SK-N-SH (cell line): ENCODE measurements at places on chromosomes 5 and 9.

DNA sequence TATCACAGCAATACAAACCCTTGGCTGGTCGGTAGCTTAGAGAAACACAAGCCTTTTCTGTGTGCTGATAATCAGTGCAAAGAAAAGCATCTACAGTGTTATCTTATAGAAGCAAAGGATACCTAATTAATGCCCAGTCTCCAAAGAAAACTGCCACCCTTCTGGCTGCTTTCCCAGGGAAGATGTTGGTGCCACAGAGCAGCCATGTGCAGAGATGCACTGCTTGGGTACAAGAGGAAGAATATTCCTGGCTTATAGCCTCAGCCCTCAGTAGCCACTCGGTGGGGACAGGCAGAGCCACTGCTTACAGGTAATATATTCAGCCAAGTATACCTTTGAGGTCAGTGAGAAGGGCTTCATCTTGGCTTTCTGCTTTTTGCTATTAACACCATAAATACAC is 185.3 kb downstream of the PCSK1 start:
- no peak for DNase-seq

- no peak for DNase-seq
These were observed 13.7 kb upstream of the OXCT1 start for GRCh38 chr5:41883936-41884335.

DNA sequence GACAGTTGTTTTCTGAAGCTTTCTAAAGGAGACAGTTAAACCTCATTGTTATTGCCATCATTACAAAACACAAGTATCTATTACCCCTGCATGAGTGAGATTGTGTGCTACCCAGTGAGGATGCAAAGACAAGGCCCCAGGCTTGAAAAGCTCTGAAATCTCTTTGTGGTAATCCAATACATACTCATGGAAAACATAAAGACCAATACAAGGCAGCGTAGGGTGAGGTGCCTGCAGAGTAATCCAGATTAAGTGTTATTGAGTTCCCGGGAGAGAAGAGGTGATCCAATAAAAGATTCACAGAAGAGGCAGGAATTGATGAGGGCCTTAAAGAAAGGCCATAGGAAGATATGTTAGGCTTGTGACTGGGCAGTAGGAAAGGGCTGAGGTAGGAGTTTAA is 150.1 kb downstream of the MEF2C start:
- no peak for DNase-seq

DNA sequence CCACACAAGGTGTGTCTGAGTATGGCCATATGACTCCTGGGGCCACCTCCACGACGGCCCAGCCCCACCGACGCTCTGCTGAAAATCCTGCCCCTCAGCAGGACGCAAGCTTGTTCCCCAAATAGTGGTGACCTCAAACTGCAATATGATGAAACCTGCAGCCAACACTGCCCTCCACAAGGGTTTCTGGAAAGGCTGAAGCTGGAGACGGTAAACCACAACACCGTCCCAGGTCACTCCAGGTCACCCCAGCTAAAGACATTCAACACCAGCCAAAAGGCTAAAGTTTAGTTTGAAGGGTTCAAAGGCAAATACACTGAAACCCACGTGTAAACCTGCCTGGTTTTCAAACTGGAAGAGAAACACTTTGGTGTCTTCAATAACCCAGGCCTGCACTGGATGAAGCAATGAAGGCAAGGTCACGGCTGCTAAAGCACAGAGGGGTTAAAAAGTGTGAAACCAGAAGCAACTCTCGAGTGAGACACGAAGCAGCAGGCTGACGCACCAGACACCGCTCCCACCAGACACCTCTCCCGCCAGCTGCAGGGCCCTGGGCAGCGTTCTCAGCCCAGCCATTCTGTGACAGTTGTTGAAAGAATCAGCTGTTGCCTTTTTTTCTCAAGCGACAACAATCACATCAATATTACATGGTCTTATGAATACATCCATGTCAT is 1.8 kb upstream of the LHX3 start:
- peak; percentile 80 for DNase-seq

- DNase-seq: no peak
These were observed 244.4 kb downstream of the MAST4 start for GRCh38 chr5:66840511-66841013.

DNA sequence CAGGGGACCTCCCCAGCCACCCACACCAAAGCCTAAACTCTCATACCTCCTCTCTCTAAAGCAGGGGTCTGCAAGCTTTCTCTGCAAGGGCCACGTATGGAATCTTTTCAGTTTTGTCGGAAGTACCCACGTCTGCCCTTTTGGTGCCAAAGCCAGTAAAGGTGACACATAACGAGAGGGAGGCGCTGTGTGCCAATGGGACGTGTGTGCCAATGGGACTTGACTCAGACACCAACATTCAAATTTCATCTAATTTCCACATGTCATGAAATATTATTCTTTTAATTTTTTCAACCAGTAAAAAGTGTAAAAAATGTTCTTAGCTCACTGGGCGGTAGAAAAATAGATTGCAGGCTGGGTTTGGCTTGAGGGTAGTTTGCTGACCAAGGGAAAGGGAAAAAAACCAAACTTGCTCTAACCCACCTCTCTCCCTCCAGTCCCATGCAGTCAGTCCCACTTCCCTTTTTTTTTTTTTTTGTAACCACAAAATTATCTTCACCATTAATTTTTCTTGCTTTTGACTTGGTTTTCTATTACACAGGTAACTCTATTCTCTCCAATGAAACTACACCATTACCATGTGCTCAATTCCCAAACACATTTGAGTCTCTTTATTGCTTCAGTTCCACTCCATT is 25.5 kb downstream of the OR2V1 start:
- DNase-seq: no peak

DNA sequence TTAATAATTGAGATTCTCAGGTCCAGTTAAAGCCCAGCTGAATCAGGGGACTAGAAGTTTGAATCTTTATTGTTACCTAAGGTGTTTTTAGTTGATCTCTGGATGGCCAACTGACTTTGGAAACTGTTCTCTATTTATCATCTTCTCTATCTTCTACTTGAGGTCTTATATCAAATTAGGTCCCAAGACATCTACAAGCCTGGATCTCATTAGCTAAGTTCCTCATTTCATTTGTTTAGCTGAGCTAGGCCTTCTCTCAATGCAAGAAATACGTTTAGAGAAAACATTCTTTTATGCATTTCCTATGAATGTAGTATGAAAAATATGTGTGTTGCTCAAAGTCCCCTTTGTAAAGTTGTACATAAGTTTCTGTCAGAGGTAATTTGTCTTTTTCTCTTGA is 196.6 kb downstream of the PTTG1 start:
- no peak for DNase-seq

DNA sequence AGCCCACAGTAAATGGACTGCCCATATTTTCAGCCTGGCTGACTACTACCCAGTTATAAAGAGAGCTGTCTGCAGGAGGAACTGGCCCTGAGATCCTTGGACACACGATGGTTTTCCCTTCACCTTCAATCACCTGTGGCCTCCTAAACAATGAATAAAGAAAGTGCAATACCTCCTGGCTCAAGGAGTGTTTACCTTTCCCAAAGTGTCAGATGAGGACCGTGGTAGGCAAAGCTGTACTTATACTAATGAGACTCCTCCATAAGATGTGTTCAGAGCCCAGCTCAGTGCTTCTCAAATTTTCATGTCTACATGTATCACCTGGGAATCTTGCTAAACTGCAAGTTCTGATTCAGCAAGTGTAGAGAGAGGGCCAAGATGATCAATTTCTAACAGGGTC is 284.5 kb upstream of the VLDLR start:
- DNase-seq: no peak

GRCh38 chr9:81620002-81620390 is 69.4 kb downstream of the TLE1 start:
- DNase-seq: no peak

- DNase-seq: no peak
These were observed 190.5 kb downstream of the PIK3R1 start for GRCh38 chr5:68405784-68406743.

GRCh38 chr5:164153469-164154172 is 648.2 kb downstream of the MAT2B start:
- DNase-seq: no peak

- DNase-seq: no peak
These were observed 97.3 kb downstream of the PLCXD3 start for GRCh38 chr5:41413074-41413473.

GRCh38 chr9:6973762-6974161 is 216.0 kb downstream of the KDM4C start:
- no peak for DNase-seq

GRCh38 chr5:150523472-150524350 is 15.8 kb downstream of the NDST1 start:
- DNase-seq: peak; percentile 79

DNA sequence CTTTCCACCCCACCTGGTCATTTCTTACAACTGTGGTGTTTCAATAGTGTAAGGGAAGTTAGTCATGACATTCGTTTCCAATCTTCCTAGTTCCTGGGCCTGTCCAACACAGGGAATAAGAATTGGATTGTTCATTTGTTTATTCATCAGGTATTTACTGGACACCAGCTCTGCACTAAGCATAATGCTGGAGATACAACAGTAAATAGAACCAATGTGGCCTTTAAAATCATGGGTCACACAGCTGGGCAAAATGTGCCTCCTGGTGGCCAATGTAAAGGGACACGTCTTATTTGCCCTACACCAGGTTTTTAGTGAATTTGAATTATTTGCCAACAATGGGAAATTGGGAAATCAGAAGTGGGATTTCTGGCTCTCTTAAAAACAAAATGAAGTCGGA is 10.4 kb downstream of the ABLIM3 start:
- DNase-seq: no peak

DNA sequence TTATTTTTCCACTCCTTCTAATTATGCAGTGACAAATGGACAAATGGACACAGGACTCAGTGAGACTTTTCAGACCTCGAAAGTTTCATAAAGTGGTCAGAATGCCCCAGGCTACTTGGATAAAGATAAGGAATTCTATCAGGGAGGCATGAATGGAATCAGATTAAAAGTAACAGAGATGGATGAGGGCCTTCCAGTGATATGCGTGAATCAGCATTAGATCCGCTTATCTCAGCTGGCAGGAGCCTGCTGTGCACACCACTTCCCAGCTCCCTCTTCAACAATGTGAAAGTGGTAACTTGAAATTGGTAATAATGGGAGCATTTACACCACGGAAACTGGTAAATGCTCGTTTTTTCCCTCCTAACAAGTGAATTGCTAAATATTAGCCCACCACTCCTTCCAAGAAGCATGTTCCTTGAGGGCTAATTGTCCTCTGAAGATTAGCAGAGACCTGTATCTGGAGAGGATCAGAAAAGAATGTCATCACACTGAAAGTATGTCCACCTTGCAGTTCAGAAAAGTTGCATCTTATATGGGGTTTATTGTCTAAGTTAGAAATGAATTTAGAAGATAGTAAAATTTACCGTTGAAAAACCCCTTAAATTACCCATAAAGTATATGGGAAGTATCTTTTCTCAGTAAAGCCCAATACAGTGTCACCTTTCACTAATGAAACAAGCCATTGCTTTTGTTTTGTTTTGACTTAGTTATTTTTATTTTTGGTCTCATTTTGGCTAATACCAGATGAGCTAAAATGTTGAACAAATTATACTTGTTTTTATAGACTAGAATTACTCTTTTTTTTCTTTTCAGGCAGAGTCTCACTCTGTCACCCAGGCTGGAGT is 125.3 kb downstream of the DPYSL3 start:
- DNase-seq: peak; percentile 42

DNA sequence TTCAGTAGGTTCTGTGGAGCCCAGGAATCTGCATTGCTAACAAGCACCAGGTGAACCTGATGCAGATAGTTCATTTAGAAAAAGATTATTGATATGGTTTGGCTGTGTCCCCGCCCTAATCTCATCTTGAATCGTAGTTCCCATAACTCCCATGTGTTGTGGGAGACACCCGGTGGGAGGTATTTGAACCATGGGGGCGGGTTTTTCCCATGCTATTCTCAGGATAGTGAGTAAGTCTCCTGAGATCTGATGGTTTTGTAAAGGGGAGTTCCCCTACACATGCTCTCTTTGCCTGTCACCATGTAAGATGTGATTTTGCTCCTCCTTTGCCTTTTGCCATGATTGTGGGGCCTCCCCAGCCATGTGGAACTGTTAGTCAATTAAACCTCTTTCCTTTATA is 212.0 kb downstream of the RAB3C start:
- no peak for DNase-seq

DNA sequence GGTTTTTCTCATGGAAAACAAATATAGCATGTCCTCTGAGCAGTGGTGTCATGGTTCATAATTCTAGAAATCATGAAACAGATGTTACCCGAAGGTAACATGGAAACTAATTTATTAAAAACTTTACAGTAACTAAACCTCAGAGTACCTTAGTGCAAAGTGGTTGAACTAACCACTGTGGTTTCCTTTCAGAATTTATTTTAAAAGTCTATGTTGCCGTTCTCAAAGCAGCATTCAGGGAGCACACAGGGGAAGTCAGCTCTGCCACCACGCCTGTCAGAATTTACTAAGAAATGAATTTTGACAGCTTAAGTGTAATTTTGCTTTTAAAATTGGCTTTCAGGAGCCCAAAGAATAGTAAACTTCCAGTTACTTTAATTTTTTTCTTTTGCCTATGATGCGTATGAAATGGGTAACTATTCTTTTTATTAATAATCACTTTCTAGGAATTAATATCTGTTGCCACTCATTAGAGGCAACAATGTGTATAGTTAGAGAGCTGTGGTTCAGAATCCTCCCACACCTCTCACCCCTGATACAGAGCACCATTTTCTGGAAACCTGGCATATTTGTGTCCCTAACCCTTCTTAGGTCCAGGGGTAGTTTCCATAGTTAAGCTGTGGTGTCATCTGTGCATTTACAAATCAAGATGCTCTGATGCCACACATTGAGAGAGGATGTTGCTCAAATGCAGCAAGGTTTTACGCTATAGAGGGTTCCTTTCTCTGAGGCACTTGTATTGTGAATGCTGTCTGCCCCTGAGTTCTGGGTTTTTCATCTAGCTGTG is 202.6 kb downstream of the ZSWIM6 start:
- DNase-seq: no peak

GRCh38 chr5:5422819-5423515 is 490 bp downstream of the ICE1 start:
- no peak for DNase-seq

DNA sequence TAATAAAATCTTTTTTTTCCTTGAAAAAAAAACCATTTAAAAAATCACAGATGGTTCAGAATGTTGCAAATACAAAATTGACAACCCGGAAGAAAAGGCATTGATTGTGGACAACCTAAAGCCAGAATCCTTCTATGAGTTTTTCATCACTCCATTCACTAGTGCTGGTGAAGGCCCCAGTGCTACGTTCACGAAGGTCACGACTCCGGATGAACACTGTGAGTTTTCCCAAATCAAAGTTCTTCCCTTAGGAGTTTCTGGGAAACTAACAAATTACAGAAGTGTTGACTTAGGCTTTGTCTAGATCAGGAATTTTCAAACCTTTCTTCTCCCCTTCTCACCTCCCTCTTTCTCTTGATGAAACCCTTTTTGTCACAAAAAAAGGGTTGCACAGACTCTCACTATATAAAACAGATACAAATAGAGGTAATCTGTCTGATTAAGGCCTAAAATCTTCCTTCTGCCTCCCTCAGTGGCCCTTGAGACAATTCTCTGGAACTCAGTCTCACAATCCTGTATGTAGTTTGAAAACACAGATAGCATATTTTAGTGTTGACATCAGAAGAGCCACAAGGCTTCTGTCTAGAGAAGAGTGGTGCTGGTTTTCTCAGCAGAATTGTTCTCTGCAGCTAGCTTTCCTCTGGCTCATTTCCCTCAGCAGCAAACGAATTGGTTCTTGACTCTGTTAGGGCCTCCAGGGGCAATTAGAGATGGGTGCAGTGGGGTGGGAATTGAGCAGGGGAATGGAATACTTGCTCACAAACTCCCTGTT is 79.5 kb downstream of the OSMR start:
- DNase-seq: no peak
